ENCODE measurements at places on chromosomes 2 and 18. TPM values are rescaled to one million over a fixed set of nuclear protein-coding genes. Genes with fewer than 3 reads are reported as not detected.

- H3K36me3 ChIP-seq = no peaks in the 10 kb centered on the region
- H3K4me1 ChIP-seq = no peaks in the 10 kb centered on the region
- no peak for DNase-seq
- H3K27ac ChIP-seq = no peak overlapping the region
- H3K4me3 ChIP-seq = no peak overlapping the region
Measured at GRCh38 chr2:224163566-224164307, 124.7 kb upstream of the SERPINE2 start.

- peak overlapping the region; percentile 26 for H3K27ac ChIP-seq
- no peak overlapping the region for H3K4me3 ChIP-seq
- H3K4me1 ChIP-seq = peaks cover 9% of the 10 kb centered on the region
- DNase-seq = no peak
- peaks cover 7% of the 10 kb centered on the region for H3K36me3 ChIP-seq
Measured at GRCh38 chr2:73759285-73759764, 20.6 kb downstream of the DUSP11 start.

MC5R gene
- total RNA-seq = not detected

RGPD3 gene
- total RNA-seq = 0.46 TPM

DNA sequence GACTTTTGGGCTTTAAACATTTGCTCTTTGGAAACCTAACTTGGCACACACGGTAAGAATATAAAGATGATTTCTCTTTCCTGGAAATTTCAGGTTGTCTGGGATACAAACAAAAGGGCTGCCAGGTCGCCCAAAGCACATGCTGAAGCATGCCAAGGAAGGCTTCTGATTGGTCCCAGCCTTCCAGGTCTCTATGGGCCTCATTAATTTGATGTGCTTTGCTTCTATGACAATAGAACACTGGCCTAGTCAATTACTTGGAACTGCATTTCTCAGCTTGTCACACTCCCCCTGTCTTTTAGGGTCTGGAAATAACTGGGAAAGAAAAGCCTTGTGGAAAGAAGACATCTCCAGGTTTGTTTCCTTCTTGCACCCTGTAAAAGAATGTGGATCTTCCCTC is 228.9 kb downstream of the ADCYAP1 start:
- no peaks in the 10 kb centered on the region for H3K36me3 ChIP-seq
- H3K4me3 ChIP-seq = no peak overlapping the region
- H3K27me3 ChIP-seq = no peaks in the 10 kb centered on the region
- no peak overlapping the region for H3K27ac ChIP-seq

FBLN7 gene
- 4.0 TPM for total RNA-seq

- no peak overlapping the region for H3K4me3 ChIP-seq
- no peaks in the 10 kb centered on the region for H3K27me3 ChIP-seq
- H3K36me3 ChIP-seq = no peaks in the 10 kb centered on the region
- no peak overlapping the region for H3K27ac ChIP-seq
- no peaks in the 10 kb centered on the region for H3K4me1 ChIP-seq
Measured at GRCh38 chr2:151180123-151180522, 81.5 kb downstream of the RBM43 start.

GRCh38 chr2:181958726-181959125 is 26.9 kb upstream of the PPP1R1C start:
- no peak overlapping the region for H3K4me3 ChIP-seq
- H3K36me3 ChIP-seq = no peaks in the 10 kb centered on the region
- H3K27me3 ChIP-seq = no peaks in the 10 kb centered on the region
- H3K27ac ChIP-seq = no peak overlapping the region
- peaks cover 5% of the 10 kb centered on the region for H3K4me1 ChIP-seq
- no peak for DNase-seq

DNA sequence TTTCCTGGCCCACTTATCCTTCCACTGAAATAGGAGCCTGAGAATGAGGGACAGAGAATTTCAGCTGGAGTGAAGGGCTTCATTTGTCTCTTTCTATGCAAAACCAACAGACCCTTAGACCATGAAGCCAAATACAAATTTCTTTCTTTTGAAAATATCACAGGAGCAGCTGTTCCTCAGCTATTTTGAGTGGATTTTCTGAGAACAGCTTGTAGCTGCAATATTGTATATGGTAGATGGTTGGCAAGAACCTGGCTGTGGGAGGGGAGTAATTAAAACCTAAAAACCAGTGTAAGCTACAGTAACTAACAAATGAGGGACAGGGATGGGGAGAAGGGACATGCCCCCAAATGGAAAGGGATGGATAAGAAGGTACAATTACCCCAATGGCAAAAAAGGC is 350.3 kb upstream of the CDH20 start:
- no peaks in the 10 kb centered on the region for H3K27me3 ChIP-seq
- H3K4me3 ChIP-seq = no peak overlapping the region
- H3K36me3 ChIP-seq = no peaks in the 10 kb centered on the region
- H3K4me1 ChIP-seq = no peaks in the 10 kb centered on the region
- DNase-seq = no peak
- H3K27ac ChIP-seq = no peak overlapping the region

SMARCAL1 gene
- 22.3 TPM for total RNA-seq

IL36B gene
- not detected for total RNA-seq

GRCh38 chr18:34818064-34818463 is 108.0 kb downstream of the DTNA start:
- DNase-seq = no peak
- H3K27me3 ChIP-seq = no peaks in the 10 kb centered on the region
- H3K4me3 ChIP-seq = no peak overlapping the region
- H3K27ac ChIP-seq = no peak overlapping the region

DNA sequence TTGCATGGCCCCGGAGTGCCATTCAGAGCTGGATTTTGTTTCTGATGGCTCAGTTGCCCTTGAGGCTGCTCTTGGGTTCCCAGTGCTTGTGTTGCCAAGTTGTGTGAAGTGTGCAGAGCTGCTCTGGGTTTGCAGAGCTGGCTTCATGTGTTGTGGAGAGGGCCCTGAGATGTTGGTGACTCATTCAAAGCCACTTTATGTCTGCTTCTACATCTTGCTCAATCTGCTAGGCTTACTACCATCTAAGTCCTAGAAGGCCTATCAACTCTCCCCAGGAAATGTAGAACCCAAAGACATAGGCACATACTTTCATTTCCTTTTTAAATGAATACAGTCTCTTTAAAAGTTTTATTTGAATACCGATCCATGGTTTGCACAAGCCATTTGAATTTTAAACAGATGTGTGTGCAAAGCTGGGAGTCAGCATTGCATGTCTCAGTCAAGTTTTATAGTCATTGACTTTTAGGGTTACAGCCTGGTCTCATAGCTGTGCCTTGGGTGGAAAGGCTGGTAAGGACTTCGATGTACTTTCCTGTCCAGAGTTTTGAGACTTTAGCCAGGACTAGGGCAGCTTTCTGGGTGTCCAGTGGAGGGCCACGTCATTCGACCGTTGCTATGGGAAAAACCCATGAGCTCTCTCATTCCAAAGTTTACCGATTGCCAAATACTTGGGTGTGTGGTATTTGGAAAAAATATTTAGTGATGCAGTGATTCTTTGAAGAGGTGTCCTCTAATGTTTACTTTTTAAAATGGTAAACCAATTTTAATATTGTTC is 105.0 kb downstream of the LTBP1 start:
- H3K27me3 ChIP-seq = no peaks in the 10 kb centered on the region
- no peak overlapping the region for H3K4me3 ChIP-seq
- no peak for DNase-seq
- H3K36me3 ChIP-seq = no peaks in the 10 kb centered on the region
- no peak overlapping the region for H3K27ac ChIP-seq

DNA sequence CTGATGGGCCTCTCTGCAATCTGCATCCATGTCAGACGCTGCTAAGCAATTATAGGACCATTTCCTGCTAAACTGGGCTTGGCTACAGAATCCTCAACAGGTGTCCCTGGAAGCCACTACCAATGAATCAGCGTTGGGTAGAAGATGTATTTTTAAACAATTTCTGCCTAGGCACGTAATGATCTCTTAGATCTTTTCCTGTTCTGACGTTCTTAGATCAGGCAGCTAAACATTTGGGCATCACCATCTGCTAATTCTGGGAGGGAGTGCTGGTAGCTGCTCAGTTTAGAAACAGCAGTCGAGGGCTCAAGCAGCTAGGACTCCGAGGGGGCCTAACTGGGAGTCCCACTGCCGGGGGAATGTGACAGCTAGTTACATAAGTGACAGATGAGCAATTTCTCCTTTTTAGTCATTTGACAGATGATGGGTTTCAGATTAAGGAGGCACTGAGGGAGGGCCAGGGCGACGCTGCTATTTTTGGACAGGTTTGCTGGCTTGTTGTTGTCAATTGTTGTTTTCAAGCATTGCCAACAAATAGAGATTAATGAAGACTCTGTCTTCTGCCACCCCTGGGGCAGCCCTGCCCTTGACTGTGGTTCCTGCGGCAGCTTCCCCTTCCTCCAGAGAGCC is 92.7 kb downstream of the MRO start:
- H3K27ac ChIP-seq = no peak overlapping the region
- no peaks in the 10 kb centered on the region for H3K4me1 ChIP-seq
- no peaks in the 10 kb centered on the region for H3K27me3 ChIP-seq
- DNase-seq = no peak
- H3K36me3 ChIP-seq = no peaks in the 10 kb centered on the region

DNA sequence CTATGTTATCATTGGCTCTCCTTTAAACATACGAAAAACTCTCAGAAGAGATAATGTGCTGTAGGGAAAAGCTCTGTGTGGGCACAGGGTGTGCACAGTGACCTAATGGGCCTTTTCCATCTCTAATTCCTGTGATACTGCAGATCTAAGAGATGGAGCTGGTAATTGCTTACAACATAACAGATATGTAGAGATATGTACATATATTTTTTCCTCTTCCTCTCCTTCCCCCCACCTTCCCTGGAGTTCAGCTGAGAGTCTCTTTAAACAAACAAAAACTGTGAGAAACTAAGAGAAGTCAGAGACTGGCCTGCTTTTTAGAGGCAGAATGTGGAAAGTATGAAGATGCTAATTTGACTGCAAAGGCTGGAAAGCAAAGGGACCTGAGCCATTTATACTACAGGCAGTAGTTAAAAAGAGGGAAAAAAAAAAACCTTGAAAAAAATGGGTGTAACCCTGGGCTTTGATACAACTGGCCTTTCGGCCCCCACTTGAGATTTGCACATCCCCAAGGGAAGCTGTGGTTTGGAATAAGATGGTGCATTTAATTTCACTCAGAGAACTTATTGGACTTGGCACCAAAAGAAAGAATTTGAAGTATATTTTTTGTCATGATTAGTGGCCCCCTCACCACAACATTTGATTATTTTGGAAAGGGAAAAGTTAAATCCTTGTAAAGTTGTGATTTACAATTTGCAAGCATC is 502.2 kb upstream of the ZEB2 start:
- no peaks in the 10 kb centered on the region for H3K36me3 ChIP-seq
- H3K27ac ChIP-seq = no peak overlapping the region
- H3K4me1 ChIP-seq = peaks cover 4% of the 10 kb centered on the region

LPIN1 gene
- 64.3 TPM for total RNA-seq

DNA sequence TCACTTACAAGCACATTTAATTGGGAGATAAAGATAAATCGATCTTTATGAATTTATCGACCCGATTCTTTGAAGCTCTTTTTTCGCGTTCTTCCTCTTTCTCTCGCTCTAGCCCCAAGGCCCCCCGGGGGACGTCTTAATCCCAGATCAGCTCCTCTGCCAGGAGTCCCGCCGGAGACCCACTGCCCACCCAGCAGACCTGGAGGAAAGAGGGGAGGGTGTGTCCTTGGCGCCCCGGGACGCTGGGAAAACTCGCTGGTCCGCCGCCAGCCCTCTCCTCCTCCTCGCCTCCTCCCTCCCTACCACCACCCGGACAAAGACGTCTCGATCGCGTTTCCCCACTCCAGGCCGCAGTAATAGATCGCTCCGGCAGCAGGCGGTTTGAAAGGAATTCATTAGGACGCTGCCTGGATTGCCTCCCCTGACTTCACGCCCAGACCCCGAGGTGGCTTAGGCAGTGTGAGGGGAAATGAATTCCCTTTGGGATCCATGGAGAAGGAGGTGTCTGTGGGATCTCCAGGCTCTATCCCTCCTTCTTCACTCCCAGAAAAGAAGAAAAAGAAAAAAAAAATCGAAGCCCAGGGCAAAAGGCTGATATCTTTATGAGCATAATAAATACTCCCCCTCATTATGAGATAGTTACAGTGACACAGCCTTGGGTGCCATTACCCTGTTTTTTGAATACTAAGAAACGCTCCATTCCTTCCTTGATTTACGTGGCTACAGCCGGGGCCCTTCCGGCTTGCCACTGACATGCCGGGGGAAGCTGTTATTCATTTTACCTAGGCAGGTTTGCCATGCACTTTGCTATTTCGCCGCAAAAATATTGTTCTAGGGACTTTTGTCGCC is 1.8 kb upstream of the GBX2 start:
- peaks cover 38% of the 10 kb centered on the region for H3K4me1 ChIP-seq
- no peak overlapping the region for H3K27ac ChIP-seq
- H3K36me3 ChIP-seq = no peaks in the 10 kb centered on the region
- H3K27me3 ChIP-seq = peaks cover 2% of the 10 kb centered on the region
- no peak overlapping the region for H3K4me3 ChIP-seq
- DNase-seq = no peak

GRCh38 chr2:212991120-212991519 is 160.3 kb downstream of the IKZF2 start:
- H3K4me3 ChIP-seq = no peak overlapping the region
- H3K4me1 ChIP-seq = no peaks in the 10 kb centered on the region
- DNase-seq = no peak
- no peaks in the 10 kb centered on the region for H3K36me3 ChIP-seq
- H3K27me3 ChIP-seq = no peaks in the 10 kb centered on the region

DNA sequence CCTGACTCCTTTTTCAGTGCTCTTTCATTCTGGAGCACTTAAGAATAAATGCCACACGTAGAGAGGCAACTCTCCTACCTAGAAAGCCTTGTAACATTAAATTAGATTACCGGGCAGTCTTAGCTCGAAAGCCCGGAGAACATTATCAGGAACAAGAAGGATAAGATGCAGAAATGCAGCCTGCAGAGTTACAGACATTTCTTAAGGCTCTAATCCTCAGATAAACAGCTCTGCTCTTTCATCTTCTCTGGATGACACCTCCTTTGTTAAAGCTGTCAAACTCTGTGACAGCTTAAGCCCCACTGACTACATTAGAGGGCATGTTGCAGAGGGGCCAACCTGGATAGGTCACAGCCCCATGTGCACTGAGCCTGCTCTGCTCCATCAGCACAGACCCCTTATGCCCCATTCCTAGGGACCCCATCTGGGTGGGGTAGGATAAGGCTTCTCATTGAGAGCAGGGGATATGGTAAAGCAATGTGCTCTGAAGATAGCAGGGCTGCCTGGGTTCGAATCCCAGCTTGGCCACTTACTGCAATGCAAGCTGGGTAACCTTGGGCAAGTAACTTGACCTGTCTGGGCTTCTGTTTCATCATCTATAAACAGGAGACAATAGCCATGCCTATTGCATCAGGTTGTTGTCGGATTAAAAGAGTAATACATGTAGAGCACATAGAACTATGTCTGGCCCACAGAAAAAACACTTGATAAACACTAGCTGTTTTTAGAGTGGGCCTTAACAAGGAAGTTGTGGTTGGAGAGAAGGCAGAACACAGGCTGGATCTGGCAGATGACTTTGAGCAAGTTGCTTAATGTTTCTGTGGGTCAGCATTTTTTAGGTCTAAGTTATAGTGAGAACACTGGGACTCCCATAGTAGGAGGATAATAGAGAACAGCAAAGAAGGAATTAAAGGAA is 111.4 kb downstream of the THNSL2 start:
- DNase-seq = no peak
- no peak overlapping the region for H3K27ac ChIP-seq
- H3K4me3 ChIP-seq = no peak overlapping the region
- no peaks in the 10 kb centered on the region for H3K27me3 ChIP-seq
- H3K4me1 ChIP-seq = no peaks in the 10 kb centered on the region
